ENCODE measurements at places on chromosomes 5 and 9.

GRCh38 chr5:57069115-57069835 is 104.6 kb upstream of the GPBP1 start:
- DNase-seq: no peak

GRCh38 chr5:165201369-165201768 is 1696.0 kb downstream of the MAT2B start:
- no peak for DNase-seq

GRCh38 chr5:14063138-14063537 is 80.0 kb upstream of the TRIO start:
- DNase-seq: no peak

GRCh38 chr5:54440456-54440893 is 15.0 kb upstream of the HSPB3 start:
- no peak for DNase-seq

DNA sequence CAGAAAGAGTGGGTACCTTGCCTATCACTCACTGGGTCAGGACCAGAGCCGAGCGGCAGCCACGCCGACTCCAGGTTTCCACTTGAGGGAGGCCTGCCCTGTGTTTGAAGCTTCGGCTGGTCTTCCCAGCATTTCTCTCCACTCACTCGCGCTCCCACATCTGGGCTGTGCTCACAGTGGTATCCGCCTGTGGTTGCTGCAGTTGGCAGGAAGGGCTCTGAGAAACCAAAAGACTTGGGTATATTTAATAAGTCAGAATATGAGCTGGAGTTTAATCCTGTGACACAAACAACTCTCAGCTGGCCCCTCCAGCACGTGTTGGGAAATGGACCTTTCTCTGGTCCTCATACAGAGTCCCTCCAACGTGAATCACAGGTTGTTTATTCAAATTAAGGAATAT is 70.9 kb downstream of the SPRY4 start:
- no peak for DNase-seq

DNA sequence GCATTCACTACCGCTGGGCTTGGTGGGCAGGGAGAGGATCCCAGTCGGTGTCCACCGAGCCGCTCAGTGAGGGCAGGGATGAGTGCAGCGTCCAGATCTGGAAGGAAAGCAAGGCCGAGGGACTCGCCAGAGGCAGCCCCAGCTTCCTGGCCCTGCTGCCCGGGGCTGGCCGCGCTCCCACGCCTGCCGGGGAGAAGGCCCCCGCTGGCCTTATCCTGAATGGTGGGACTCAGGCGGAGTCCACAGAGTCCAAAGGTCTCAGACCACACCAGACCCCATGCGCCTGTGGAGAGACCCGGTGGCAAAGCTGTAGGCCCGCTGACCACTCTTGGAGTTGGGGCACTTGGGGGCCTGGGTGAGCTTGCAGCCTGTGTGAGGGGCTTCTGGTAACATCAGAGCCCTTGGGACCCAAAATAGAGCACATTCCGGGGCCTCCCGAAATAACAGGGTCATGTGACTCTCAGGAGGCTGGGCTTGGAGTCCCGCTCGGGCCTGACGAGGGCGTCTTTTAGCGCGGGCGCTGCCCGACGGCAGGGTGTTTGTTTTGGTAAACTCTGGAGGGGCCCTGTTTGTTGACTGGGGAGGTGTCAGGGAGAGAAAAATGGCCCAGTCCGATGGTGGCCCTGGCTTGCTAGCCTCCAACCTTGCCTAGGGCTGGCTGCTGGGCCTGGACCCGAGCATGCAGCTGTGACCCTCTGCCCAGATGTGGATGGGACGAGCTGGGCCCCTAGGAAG is 2.8 kb downstream of the RXRA start:
- no peak for DNase-seq

GRCh38 chr5:124844371-124844920 is 98.0 kb upstream of the ZNF608 start:
- no peak for DNase-seq

GRCh38 chr9:81264516-81264915 is 424.8 kb downstream of the TLE1 start:
- no peak for DNase-seq

GRCh38 chr9:114156657-114157421 is 1.5 kb downstream of the COL27A1 start:
- peak; percentile 11 for DNase-seq

GRCh38 chr5:119031905-119032304 is 39.0 kb upstream of the DMXL1 start:
- DNase-seq: no peak

GRCh38 chr5:154444556-154445421 is 1.0 kb upstream of the SAP30L start:
- peak; percentile 2 for DNase-seq

DNA sequence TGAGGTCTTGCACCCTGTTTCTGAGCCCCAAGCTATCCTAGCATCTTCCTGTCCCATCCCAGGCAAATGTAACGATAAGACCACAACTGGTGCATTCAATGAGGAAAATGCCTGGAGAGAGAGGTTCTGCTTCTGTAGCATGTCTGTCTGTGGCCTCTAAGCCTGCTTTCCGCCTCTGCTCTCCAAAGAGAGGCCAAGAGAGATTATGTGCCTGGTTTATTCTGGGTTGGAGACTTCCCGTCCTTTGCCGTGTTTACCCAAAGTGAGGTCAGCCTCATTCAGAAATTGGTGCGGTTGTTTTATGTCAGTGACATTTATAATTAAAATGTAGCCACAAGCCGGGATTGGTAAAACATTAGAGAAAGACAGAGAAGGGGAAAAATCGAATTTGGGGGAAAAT is 77.8 kb downstream of the FGF1 start:
- DNase-seq: no peak

GRCh38 chr9:70995511-70995910 is 125.9 kb downstream of the TRPM3 start:
- no peak for DNase-seq

DNA sequence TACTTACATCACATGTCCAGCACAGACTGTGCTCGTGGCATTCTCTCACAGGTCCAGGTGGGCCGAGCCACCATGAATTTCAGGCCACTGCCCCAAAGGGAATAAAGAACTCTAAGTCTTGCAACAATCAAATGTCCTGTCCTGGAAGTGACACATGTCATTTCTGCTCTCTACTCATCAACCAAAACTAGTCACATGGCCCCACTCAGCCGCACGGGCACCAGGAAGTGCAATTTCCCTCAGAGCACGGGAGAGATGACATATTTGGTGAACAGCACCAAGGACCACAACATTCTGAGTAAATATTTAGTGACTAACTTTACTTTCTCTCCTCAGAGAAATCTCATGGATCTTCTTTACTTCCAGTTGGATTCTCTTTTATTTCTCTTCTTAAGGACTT is 131.1 kb upstream of the TUT7 start:
- DNase-seq: no peak

- no peak for DNase-seq
Measured at GRCh38 chr5:128522336-128522735, 15.7 kb downstream of the FBN2 start.

GRCh38 chr9:136765041-136765440 is 723 bp upstream of the LCN15 start:
- no peak for DNase-seq

GRCh38 chr5:56229111-56229510 is 4.0 kb downstream of the ANKRD55 start:
- no peak for DNase-seq

DNA sequence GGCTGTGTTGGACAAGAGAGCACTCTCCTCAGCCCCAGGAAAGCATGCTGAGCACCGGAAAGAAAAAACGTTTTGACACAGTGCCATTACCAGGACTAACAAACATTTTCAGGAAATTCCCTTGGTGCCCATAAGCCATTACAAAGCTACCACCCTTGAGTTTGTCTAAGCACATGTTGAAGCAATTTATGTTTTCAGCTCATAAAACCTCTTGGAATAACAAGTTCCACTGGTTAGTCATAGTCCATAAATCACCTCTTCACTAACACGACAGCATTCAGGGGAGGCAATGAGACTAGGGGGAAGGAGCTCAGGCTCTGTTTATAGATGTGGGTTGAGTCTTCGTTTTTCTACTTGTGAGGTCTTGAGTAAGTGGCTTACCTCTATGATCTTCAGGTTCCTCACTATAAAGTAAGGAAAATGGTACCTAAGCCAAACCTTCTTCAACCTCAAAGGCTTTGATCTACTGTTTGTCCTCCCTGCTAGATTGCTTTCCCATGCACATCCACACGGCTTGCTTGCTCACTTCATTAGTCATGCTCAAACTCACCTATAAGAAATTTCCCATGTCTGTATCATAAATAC is 65.4 kb downstream of the DRD1 start:
- DNase-seq: no peak

DNA sequence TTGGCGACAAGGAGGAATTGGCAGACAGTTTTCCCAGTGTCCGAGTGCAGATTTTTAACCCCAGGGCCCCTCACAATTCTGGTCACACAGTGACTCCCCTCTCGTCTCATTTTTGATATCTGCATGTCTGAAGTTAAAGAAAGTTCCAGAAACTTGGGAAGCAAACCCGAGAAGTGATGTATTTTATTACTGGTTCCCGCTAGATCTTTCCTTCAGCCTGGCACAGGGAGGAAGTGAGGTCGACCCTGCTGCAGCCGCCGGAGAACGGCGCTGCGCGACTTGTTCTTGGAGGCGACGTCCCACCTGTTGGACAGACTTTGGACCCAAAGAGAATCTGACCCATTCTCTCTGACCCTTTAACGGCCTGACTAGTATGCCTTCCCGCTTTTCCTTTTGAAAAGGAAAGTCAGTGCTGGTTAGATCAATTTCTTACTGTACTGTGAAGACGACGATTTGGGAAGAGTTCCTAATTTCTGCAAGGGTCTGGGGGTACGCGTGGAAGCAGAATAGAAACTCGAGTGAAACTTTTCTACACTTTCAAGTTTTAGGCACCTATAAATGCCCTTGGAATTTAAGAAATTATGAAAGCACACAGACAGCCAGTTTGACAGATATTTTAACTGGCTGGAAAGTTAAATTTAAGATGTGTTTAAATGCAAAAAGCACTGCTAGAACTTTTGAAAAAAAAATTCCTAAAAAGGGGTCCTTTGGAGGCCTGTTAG is 744 bp downstream of the OTULIN start:
- DNase-seq: peak; percentile 19

DNA sequence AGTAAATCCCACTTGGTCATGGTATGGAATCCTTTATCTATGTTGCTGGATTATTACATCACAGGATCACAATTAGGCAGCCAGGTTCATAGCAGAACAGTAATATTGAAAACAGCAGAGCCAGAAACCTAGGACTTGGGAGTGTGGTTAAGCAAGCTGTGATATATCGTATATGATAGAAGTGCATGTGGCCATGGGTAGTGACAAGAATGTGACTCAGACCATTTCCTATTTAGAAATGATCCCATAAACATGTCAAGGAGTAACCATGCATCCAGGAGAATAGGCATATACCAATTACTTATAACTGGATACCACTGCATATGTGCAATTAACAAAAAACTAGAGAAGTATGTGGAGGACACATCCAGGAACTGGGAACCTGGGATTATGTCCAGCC is 31.2 kb downstream of the AMBP start:
- DNase-seq: no peak

DNA sequence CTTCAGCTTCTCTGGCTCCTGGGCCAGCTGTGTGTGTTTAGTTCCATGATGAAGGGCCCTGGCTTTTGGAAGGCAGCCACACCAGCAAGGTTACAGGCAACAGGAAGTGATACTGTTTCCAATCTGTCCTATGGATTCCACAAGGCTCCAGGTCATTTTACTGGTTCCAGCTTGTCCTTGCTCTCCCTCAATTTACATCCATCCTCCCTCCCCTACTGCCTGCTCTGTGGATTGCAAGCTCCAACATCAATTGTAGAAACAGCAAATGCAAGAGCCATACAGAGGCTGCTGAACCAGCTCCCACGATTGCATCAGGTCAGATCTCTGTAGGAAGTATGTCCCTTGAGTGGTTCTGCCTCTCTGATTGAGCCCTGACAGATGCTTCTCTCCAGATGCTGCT is 409.8 kb downstream of the NTRK2 start:
- no peak for DNase-seq

- no peak for DNase-seq
Measured at GRCh38 chr9:106321394-106322180, 541.4 kb upstream of the ZNF462 start.

GRCh38 chr9:121838746-121839669 is 187.6 kb downstream of the DAB2IP start:
- no peak for DNase-seq

DNA sequence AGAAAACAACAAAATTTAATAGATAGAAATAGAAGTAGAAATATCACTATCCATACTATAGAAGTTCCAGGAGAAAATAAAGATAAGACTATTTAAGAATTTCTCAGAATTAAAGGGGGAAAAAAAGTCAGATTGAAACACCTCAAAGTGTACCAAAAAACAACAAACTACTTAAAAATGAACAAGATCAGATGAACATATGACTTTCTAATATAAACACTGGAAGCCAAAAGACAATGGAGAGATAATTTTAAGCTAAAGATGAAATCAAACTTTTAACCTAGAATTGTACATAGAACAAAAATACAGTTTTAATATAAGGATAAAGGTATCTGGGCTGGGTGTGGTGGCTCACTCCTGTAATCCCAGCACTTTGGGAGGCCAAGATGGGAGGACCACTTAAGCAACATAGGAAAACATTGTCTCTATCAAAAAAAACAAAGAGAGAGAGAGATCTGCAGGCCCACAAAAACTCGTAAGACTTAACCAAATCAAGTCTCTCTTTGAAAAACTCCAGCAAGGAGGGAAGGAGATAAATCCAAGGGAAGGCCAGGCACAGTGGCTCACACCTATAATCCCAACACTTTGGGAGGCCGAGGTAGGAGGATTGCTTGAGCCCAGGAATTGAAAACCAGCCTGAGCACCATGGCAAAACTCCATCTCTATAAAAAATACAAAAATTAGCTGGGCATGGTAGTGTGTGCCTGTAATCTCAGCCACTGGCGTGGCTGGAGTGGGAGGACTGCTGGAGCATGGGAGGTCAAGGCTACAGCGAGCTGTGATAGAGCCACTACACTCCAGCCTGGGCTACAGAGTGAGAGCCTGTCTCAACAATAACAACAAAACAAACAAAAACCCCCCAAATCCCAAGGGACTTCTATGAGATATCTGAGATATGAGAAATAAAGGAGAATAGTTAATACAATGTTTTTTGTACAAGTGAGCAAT is 32.4 kb downstream of the ABHD17B start:
- DNase-seq: no peak

DNA sequence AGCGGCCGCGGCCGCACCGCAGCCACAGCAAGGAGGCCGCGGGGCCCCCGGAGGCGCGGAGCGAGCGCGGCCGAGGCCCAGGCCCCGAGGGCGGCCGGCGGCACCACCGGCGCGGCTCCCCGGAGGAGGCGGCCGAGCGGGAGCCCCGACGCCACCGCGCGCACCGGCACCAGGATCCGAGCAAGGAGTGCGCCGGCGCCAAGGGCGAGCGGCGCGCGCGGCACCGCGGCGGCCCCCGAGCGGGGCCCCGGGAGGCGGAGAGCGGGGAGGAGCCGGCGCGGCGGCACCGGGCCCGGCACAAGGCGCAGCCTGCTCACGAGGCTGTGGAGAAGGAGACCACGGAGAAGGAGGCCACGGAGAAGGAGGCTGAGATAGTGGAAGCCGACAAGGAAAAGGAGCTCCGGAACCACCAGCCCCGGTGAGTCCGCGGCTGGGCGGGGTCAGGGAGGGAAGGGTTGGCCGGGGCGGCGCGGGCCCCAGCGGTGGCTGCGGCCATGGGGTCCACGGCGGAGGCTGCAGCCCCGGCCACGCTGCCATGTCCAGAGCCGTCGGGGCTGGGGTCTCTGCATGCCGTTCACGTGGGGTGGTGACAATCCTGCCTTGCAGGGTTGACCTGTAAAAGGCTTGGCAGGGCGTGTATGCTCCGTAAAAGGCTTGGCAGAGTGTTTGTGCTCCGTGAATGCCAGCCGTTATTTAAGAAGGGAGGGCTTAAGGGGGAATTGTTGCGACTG is 146.0 kb downstream of the CACNA1B start:
- no peak for DNase-seq
